Psoas muscle (tissue), 8 donors: ENCODE measurements at places on chromosomes 16 and 17. TPM values are rescaled to one million over a fixed set of nuclear protein-coding genes. Genes with fewer than 3 reads are reported as not detected.

DNA sequence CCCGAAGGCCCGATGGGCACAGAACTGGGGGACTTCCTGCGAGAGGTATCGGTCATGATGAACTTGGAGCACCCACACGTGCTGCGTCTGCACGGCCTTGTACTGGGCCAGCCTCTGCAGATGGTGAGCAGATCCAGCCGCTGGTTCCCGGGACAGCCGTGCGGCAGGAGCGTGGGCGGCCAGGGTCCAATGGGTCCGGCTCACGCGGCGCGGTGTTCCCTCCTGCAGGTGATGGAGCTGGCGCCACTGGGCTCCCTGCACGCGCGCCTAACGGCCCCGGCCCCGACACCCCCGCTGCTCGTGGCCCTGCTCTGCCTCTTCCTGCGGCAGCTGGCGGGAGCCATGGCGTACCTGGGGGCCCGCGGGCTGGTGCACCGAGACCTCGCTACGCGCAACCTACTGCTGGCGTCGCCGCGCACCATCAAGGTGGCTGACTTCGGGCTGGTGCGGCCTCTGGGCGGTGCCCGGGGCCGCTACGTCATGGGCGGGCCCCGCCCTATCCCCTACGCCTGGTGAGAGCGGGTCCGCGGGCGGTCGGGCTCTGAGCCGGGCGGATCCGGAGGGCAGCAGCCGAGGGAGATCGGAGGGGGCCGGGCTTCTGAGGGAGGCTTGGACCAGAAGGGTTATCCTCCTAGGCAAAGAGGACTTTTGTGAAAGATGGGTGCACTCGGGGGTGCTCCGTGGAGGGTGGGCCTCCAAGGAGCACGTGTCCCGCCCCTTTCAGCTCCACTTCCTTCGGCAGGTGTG, 3.0 kb downstream of the TNK1 start:
- no peaks in the 10 kb centered on the region for H3K36me3 ChIP-seq
- H3K27me3 ChIP-seq, result no peaks in the 10 kb centered on the region
- H3K4me3 ChIP-seq, result peak overlapping the region; percentile 52
- H3K27ac ChIP-seq, result no peak overlapping the region

The SLC16A6 gene
- 0.75 TPM for polyA plus RNA-seq

- no peaks in the 10 kb centered on the region for H3K36me3 ChIP-seq
- H3K4me3 ChIP-seq, result no peak overlapping the region
- DNase-seq, result peak; percentile 26
- H3K27ac ChIP-seq, result no peak overlapping the region
Measured at GRCh38 chr17:34756637-34757021, 177.2 kb downstream of the TMEM132E start.

The PYDC1 gene
- not detected for polyA plus RNA-seq

DNA sequence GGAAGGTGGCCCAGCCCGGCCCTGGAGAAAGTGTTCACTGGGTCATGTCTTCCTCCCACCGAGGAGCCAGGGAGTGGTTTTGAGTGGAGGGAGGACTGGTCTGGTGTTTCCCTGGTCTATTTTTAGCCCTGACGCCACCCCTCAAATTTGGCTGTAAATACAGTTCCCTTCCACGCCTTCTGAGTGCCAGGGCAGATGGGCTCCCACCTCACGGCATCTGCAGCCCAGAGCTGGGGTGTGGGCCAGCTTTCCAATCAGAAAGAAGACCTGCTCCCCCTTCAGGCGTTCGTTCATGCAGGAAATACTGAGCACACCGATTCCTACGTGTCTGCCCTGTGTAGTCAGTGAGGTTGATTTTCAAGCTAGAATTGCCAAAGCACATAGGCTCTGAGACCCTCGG, 53.7 kb downstream of the SNX20 start:
- H3K4me1 ChIP-seq, result peaks cover 6% of the 10 kb centered on the region
- H3K36me3 ChIP-seq, result no peaks in the 10 kb centered on the region
- no peak overlapping the region for H3K4me3 ChIP-seq
- H3K27me3 ChIP-seq, result no peaks in the 10 kb centered on the region
- H3K27ac ChIP-seq, result no peak overlapping the region

DNA sequence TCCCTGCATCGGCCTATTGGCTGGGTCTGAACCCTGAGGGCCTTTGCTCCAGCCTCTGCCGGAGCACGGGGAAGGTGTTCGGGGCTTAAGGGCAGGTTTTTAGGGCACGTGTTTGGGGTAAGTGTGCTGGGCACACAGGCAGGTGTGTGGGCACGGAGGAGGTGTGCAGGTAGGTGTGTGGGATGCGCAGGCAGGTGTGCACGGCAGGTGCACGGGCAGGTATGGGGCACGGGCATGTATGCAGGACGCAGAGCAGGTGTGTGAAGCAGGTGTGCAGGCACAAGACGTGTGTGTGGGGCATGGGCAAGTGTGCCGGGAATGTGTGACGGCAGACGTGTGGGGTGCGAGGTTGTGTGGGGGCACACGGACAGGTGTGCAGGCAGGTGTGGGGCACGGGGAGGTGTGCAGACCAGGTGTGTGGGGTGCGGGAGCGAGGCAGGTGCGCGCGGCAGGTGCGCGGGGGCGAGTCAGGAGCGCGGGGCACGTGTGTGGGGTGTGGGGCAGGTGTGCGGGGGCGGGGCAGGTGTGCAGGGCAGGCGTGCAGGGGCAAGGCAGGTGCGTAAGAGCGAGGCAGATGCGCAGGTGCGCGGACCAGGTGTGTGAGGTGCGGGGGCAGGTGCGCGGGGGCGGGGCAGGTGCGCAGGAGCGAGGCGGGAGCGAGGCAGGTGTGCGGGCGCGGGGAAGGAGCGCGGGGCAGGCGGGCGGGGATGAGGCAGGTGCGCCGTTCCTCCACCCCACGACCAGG, 28.6 kb upstream of the METRNL start:
- H3K27ac ChIP-seq, result peak overlapping the region; percentile 86
- H3K4me3 ChIP-seq, result peak overlapping the region; percentile 80
- peaks cover 2% of the 10 kb centered on the region for H3K4me1 ChIP-seq
- H3K36me3 ChIP-seq, result no peaks in the 10 kb centered on the region

DNA sequence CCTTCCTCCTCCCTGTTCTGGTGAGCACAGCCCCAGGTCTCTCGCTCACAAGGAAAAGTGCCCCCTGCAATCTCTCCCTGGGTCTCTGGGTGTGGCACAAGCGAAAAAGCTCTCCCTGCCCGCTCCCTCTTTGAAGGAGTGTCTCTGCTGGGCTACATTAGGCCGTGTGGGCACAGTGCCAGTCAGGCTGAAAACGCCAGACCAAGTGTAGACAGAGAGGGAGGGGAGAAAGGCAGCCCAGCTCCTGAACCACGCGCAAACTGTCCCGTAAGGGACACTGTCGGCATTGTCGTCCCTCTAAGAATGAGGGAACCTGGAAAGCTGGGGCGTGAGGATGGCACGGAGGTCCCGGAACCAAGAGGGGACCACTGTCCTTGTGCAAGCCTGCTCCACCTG, 3.9 kb downstream of the SMIM5 start:
- no peak overlapping the region for H3K27ac ChIP-seq
- peaks cover 46% of the 10 kb centered on the region for H3K4me1 ChIP-seq
- no peaks in the 10 kb centered on the region for H3K36me3 ChIP-seq
- no peak overlapping the region for H3K4me3 ChIP-seq
- DNase-seq, result no peak

DNA sequence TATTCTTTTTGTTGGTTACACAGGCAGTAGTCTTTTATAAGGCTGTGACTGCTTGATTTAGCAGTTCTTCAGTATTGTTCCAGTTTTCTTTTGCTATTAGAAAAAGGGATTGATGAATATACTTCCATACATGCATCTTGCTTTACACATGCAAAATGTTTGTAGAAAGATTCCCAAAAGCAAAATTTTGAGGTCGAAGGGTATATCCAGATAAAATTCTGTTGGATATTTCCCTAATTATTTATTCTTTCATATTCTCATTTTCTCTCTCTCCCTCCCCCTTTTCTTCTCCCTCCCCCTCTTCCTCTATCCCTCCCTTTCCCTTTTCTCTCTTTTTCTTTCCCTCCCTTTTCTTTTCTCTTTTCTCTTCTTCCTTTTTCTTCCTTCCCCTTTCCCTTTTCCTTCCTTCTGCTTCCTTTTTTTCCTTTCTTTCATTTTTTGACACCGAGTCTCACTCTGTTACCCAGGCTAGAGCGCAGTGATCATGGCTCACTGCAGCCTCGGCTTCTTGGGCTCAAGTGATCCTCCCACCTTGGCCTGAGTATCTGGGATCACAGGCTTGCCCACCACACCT, 46.9 kb upstream of the ADCY7 start:
- no peaks in the 10 kb centered on the region for H3K27me3 ChIP-seq
- H3K27ac ChIP-seq, result no peak overlapping the region
- H3K4me3 ChIP-seq, result no peak overlapping the region
- no peaks in the 10 kb centered on the region for H3K4me1 ChIP-seq
- H3K36me3 ChIP-seq, result no peaks in the 10 kb centered on the region
- DNase-seq, result no peak

- H3K36me3 ChIP-seq, result no peaks in the 10 kb centered on the region
- no peaks in the 10 kb centered on the region for H3K27me3 ChIP-seq
- no peak for DNase-seq
Measured at GRCh38 chr17:64599827-64600226, 62.3 kb downstream of the SMURF2 start.

DNA sequence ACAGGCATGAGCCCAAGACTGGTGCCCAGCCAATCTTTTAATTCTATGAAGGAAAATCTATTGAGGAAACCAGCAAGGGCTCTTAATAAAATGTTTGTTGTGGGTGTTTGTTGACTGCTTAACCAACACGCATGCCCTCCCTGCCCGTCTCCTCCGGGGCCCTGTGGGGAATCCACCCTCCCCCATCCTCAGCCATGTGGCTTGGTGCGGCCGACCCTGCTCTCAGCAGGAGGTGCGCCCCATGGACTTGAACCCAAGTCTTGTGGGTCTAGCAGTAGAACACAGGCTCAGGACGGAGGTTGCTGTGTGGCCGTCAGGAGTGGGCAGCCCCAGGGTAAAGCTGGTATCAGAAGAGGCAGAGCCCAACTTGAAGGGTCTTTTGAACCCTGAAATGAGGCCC, 45.1 kb upstream of the MLYCD start:
- H3K4me3 ChIP-seq, result no peak overlapping the region
- H3K4me1 ChIP-seq, result no peaks in the 10 kb centered on the region
- H3K27ac ChIP-seq, result no peak overlapping the region
- no peaks in the 10 kb centered on the region for H3K27me3 ChIP-seq

The KCNJ16 gene
- 0.04 TPM for polyA plus RNA-seq

The CSH1 gene
- not detected for polyA plus RNA-seq

DNA sequence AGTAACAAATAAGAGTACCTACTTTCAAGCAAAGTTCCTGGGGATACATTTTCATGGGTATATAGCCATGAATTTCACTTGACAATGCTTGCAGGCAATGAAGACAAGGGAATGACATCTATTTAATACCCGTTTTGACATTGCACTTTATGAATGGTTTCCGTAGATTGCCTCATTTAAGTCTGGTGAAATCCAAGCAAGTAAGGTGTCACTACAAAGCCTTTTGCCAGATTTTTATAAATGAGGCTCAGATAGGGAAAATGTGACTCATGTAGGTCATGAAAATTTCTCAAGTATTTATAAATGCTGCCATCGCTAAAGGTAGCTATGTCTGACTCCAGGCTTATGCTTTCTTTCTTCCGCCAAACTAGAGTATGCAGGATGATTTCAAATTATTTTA, 644.3 kb downstream of the CDH8 start:
- H3K36me3 ChIP-seq, result no peaks in the 10 kb centered on the region
- no peaks in the 10 kb centered on the region for H3K4me1 ChIP-seq
- H3K27me3 ChIP-seq, result no peaks in the 10 kb centered on the region
- H3K27ac ChIP-seq, result no peak overlapping the region
- no peak overlapping the region for H3K4me3 ChIP-seq
- no peak for DNase-seq

GRCh38 chr16:84927621-84928591, 83.4 kb downstream of the ZDHHC7 start:
- H3K4me1 ChIP-seq, result peaks cover 13% of the 10 kb centered on the region
- no peaks in the 10 kb centered on the region for H3K27me3 ChIP-seq
- no peak overlapping the region for H3K27ac ChIP-seq
- H3K36me3 ChIP-seq, result no peaks in the 10 kb centered on the region

- no peak overlapping the region for H3K27ac ChIP-seq
- H3K4me1 ChIP-seq, result no peaks in the 10 kb centered on the region
- H3K27me3 ChIP-seq, result no peaks in the 10 kb centered on the region
- no peak for DNase-seq
Measured at GRCh38 chr17:7632492-7632894, 2.6 kb downstream of the SHBG start.

DNA sequence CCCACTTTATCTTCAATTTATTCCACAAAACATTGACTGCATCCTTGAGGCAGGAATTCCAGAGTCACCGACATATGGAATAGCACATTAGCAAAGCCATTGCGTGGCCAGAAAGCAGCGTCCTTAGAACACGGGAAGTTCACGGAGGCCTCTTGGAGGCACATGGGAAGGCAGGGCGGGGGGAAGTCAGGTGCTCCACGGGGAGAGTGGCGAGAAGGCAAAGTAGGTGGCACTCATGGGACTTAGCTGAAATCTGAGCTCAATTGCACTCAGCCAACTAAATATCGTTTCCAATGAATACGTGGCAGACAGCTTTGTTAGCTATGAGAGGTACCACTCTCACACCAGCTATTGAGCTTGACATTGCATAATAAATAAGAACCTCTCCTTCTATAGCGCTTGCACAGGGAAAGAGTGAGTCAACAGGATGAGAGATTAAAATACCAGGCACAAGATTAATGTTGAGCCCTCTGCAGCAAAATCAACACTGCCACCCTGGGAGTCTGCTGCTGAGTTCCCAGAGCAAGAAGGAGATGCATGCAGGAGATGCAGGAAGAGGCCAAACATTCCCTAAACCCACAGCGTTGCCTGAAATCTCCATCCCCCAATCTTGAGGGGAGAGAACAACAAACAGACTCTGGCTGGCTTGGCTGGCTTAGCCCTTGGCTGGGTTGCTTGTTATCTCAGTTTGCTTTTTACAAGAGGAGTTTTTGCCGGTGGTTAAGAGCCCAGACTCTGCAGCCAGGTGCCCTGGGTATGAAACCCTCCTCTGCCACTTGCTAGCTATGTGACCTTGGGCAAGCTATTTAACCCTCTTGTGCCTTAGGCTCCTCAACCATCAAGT, 28.8 kb downstream of the ABCC12 start:
- H3K36me3 ChIP-seq, result no peaks in the 10 kb centered on the region
- peak overlapping the region; percentile 81 for H3K27ac ChIP-seq
- peak; percentile 27 for DNase-seq
- H3K27me3 ChIP-seq, result no peaks in the 10 kb centered on the region
- H3K4me1 ChIP-seq, result peaks cover 39% of the 10 kb centered on the region

DNA sequence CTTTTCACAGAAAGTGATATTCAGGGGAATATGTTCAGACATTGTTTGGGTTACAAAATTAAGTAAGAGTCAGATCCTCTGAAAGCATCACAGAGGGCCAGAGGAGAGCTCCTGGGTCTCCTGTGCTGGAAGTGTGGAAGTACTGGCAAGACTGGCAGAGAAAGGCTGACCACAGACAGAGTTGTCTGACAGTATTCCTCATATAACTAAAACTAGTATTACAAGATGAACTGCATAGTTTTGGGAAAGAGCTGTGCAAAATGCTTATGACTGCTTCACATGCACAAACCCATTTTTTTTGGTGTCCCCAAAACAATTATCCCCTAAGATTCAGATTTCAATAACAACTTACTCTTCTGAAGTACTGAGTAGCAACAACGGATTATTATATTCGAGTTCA, 35.2 kb downstream of the N4BP1 start:
- no peaks in the 10 kb centered on the region for H3K36me3 ChIP-seq
- DNase-seq, result no peak
- no peak overlapping the region for H3K27ac ChIP-seq
- no peak overlapping the region for H3K4me3 ChIP-seq
- H3K4me1 ChIP-seq, result peaks cover 42% of the 10 kb centered on the region
- H3K27me3 ChIP-seq, result no peaks in the 10 kb centered on the region

The MYO15A gene
- 0.17 TPM for polyA plus RNA-seq

GRCh38 chr17:48623583-48623982, 2.6 kb downstream of the HOXB9 start:
- H3K27me3 ChIP-seq, result peaks cover 57% of the 10 kb centered on the region
- no peaks in the 10 kb centered on the region for H3K36me3 ChIP-seq
- no peak for DNase-seq

The RNF43 gene
- 0.25 TPM for polyA plus RNA-seq
